LHCN-M2 (cell line): ENCODE measurements at places on chromosomes 13 and 19.

GRCh38 chr13:99433543-99434075 is 67.7 kb upstream of the TM9SF2 start:
- no peak for DNase-seq

DNA sequence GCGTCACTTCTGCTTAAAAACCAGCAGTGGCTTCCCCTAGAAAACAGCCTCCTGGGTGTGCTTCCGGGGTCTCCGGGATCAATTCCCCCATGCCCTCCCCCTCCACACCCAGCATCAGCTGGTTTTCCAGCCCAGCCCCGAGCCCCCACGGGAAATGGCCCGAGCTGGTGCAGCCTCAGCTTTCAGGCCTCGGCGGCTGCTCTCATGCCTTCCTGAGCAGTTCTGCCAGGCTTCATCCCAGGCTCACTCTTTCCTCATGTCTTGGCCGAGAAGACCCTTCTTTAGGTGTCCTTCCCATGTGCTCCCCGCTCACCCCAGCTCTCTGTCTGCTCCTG is 103.1 kb upstream of the RNF113B start:
- no peak for DNase-seq

DNA sequence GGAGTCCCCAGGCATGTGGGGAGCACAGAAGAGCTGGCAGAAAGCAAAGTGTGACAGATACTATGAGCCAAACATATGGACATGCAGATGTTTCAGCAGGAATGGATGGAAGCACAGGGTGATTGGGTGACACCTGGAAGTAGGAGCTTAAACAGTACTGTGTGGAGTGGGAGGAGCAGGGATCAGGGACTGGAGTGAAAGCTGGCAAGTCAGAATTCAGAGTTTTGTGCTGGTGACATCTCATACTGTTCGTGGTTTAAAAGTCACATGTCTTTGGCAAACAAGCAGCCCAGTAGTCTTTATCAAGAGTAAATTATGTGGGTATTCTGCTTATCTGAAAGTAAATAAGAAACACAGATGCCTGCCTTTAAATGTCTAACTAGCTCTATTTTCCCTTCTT is 408.2 kb downstream of the COG6 start:
- no peak for DNase-seq

GRCh38 chr13:50994651-50995050 is 85.1 kb downstream of the RNASEH2B start:
- no peak for DNase-seq

DNA sequence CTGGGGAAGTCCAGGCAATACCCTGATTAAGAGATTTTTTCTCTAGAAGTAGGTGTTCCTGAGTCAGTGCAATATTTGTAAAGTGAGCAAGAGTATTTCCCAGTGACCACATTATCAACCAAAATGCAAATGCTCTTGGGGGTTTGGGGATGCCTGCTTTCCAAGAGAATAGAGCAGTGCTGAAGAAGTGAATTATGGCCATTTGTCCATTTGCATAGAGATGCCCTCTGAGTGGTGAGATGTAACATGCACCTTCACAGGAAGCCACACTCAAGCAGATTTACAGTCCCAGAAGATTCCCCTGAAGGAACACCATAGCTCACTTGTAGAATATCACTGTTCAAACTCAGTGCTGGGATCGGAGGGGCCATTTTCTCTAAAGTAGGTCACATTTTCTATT is 71.8 kb downstream of the TNFSF11 start:
- DNase-seq: no peak

- no peak for DNase-seq
These were observed 13.2 kb upstream of the KPTN start for GRCh38 chr19:47497050-47497766.

DNA sequence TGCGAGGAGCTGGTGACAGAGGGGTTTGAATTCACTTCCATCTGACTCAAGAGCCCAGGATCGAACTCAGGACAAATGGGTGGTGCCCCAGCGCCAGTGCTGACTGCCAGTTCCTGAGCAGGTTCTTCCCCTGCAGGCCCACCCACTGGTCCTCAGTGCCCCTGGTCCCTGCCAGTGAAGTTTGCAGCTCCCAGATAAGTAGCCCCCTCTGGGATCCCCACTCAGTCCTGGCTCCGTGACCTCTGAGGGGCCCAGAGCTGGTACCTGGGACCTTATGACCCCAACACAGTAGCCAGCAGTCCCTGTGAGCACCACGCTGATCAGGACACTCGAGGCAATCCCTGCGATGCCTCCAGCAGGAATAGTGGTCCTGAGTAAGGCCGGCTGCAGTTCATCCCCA is 11.3 kb upstream of the CEACAM20 start:
- DNase-seq: no peak

DNA sequence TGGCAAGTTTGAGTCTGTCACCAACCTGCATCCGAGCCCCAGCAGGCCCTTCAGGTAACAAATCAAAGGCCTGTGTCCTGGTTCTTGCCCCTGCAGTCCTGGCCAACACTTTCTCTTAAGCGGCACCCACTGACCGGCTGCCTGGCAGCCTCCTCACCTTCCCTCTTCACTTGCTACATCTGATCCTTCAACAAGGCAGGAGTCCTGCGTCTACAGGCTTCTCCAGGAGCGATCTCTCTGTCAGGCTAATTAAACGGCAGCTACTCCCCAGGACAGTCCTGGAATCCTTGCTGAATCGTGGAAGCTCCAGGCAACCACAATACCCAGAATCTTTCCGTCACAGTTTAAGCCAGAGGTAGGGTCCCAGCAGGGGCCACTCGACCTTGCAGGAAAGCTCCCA is 41.1 kb upstream of the GAS6 start:
- no peak for DNase-seq

GRCh38 chr13:94093652-94094315 is 385.7 kb downstream of the DCT start:
- peak; percentile 35 for DNase-seq

DNA sequence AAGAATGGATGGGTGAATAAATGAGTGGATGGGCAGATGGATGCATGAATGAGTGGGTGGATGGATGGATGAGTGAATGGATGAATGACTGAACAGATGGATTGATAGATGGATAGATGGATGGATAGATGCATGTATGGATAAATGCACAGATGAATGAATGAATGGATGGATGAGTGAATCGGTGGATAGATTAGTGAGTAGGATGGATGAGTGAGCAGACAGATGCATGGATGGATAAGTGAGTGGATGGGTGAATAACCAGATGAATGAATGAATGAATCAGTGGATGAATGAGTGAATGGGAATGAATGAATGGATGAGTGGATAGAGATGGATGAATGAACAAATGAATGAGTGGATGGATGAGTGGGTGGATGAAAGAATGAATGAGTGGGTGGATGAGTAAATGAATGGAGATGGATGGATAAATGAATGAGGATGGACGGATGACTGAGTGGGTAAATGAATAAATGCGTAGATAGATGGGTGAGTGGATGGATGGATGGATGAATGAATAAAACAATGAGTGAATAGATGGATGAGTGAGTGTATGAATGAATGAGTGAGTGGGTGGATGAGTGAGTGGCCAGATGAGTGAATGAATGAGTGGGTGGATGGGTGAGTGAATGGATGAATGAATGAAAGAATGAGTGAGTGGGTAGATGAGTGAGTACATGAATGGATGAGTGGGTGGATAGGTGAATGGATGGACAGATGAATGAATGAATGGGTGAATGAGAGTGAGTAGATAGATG is 13.0 kb downstream of the GAS6 start:
- DNase-seq: no peak

GRCh38 chr19:1470305-1471009 is 8.6 kb downstream of the C19orf25 start:
- DNase-seq: no peak

GRCh38 chr13:20828539-20829364 is 55.0 kb upstream of the EEF1AKMT1 start:
- DNase-seq: peak; percentile 78

DNA sequence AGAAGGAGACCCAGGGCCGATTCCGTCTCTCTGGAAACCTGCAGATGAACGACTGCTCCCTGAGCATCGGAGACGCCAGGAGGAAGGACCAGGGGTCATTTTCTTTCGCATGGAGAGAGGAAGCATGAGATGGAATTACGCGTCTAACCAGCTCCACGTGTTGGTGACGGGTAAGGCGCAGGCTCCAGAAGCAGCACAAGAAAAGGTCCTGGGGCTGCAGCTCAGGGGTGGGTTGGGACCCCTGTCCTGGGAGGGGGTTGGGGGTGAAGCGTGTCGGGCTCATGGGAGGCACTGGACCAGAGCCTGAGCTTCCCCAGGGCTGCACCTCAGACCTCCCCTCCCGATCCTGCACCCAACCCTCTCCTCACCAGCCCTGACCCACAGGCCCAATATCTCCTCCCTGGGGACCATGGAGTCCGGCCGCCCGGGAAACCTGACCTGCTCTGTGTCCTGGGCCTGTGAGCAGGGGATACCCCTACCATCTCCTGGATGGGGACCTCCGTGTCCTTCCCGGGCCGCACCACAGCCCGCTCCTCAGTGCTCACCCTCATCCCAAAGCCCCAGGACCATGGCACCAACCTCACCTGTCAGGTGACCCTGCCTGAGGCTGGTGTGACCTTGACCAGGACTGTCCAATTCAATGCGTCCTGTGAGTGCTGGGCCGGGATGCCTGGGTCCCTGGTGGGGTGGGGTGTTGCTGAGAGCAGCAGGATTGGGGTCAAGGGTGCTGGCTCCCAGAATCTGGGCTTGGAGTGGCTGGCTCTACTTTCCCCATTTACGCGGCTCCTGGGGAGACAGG is 39.6 kb upstream of the CD33 start:
- DNase-seq: no peak

- no peak for DNase-seq
These were observed 1.5 kb downstream of the KCNC3 start for GRCh38 chr19:50327461-50328223.

DNA sequence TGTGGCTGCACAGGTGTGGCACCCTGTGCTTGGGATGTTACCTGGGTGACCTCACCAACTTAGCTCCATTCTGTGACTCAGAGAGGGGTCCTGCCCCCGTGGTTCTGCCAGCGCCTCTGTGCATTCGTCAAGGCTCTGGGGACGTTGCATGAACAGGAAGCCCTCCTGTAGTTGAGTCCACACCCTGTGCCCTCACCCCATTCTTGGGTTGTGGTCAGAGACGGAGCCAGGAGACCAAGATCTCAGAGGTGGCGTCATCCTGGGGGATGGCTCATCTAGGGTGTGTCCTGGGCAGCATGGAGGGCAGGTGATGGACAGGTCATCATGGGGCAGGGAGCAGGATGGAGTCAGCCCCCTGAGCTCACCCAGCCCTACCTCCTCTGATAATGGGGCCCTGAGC is 2.5 kb downstream of the COX6B2 start:
- DNase-seq: no peak

DNA sequence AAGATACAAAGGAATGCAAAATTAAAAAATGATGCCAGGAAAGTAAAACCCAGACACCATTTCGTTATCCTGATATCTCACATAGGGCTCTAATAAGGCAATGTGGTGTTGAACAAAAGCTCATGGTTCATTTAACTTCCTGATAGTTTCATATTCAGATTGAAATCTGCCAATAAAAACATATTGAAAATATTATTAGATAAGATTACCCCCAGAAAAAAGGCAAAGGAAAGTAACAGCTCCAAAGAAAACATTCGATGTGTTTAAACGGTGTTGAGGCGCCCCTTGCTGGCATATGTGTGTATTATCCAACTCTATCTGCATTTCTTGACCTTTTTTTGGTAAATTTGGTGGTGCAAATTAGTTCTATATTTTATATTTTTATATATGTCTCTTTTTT is 75.9 kb downstream of the ESD start:
- peak; percentile 37 for DNase-seq

DNA sequence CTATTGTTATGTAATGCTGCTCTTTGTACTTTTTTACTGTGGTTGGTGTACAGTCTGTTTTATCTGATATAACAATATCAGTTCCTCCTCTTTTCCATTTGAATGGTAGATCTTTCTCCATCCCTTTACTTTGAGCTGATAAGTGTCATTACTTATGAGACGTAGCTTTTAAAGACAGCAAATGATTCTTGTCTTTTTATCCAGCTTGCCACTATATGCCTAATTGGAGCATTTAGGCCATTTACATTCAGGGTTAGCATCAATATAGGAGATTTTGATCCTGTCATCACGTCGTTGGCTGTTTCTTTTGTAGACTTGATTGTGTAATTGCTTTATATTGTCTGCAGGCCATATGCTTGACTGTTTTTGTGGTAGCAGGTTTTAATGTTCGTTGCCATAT is 894.2 kb upstream of the ATXN8OS start:
- no peak for DNase-seq
